ELF-1 (cell line): ENCODE measurements at places on chromosomes 2 and 18.

- no peak for DNase-seq
These were observed 166.3 kb upstream of the HDAC4 start for GRCh38 chr2:239566995-239567568.

- DNase-seq: no peak
These were observed 245.1 kb downstream of the NEDD4L start for GRCh38 chr18:58288921-58289797.

DNA sequence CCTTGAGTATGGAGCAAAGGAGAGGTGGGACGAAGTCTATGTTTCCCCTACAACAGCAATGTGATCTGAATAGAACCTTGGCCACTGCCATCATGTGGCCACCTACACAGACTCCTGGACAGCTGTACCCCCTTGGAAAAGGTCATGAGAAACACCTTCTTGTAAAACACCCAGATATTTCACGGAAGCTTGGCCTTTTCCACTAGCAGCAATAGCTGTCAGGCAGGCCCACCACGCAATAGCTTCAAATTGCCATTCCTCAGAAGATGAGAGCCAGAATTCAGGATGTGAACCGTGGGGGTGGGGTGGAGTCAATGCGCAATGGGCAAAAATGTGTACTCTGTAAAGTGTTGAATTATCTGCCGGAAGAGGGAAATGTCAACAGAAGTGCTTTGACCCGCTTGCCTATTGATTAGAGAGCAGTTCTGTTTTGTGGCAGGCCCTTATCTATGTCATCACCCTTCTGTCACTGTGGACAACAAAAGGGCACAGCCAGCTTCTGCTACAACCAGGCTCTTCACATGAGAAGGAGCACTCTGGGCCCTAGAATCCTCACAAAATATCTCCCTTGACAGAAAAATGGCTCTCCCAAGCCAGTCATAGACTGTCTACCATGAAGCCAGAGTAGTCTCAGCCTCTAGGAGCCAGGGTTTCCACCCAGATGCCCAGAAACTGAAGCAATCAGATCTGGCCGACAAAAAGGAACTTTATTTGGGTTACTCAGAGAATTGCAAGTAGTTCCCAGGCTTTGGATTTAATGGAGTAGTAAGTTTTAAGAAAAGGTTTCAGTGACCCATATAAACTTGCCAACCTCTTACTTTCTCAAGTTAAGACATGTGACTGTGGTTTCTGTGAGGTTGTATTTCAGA lies 9.5 kb downstream of the INPP1 start:
- DNase-seq: no peak

GRCh38 chr2:38948995-38949394 lies 59.3 kb downstream of the ARHGEF33 start:
- no peak for DNase-seq

DNA sequence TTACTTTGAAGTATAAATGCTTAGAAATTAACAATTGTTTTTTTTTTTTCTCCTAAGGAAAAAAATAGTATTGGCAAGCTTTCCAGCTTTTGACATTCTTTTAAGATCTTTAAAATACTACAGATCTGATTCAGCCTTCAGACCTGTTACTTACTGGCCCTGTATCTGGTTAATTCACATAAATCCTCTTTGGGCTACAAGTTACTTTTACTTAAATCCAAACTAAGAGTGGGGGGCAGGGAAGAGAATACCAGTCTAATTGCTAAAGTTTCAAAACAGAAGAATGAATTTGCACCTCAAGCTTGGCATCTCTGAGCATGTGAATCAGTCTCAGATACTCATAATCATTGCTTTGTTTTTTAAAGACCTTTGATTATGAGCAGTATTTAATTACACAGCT lies 386.3 kb downstream of the PARD3B start:
- no peak for DNase-seq

DNA sequence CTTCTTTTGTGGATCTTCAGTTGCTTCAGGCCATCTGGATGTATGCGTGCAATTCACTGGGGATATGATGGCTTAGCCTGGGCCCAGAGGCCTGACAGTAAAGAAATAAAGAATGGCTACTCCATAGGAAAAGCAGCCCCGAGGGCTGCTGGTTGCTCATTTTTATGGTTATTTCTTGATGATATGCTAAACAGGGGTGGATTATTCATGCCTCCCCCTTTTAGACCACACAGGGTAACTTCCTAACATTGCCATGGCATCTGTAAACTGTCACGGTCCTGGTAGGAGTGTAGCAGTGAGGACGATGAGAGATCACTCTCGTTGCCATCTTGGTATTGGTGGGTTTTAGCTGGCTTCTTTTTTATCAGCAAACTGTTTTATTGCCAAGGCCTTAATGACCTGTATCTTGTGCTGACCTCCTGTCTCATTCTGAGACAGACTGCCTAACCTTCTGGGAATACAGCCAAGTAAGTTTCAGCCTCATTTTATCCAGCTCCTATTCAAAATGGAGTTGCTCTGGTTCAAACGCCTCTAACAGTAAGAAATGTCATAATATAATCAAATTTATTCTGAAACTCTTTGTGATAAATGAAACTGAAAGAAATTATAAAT lies 60.5 kb downstream of the DSEL start:
- peak; percentile 73 for DNase-seq

DNA sequence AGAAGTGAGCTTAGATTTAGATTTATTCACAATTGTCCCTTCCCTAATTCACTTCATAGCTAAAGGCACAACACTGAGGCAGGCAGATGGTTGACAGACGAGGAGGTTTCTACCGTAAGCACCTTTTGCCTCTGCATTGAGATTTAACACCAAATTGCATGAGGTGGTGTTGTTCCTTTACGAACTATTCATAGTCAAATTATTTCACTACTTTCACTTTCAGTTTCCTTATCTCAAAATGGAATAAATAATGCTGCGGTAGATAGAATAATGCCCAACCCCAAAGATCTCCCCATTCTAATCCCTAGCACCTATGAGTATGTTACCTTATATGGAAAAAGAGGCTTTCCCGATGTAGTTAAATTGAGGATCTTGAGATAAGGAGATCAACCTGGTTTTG lies 58.9 kb upstream of the LINC00305 start:
- no peak for DNase-seq

DNA sequence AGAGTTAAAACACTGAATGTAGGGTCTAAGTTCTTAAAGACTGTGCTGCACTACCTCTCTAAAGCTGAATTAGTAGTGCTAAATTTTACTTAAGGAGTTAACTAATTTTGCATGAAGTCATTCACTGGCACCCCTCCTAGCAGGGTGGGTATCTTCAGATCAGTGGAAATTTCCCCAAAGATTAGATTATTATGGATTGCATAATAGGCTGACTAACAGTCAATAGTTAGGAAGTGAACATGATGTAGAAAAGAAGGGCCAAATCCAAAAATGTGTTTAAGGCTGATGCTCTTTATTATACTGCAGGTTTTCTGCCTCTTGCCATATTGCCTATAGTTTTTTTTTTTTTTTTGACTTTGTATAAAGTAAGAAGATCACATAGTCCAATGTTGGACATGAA lies 5.2 kb downstream of the ZNF638 start:
- no peak for DNase-seq

DNA sequence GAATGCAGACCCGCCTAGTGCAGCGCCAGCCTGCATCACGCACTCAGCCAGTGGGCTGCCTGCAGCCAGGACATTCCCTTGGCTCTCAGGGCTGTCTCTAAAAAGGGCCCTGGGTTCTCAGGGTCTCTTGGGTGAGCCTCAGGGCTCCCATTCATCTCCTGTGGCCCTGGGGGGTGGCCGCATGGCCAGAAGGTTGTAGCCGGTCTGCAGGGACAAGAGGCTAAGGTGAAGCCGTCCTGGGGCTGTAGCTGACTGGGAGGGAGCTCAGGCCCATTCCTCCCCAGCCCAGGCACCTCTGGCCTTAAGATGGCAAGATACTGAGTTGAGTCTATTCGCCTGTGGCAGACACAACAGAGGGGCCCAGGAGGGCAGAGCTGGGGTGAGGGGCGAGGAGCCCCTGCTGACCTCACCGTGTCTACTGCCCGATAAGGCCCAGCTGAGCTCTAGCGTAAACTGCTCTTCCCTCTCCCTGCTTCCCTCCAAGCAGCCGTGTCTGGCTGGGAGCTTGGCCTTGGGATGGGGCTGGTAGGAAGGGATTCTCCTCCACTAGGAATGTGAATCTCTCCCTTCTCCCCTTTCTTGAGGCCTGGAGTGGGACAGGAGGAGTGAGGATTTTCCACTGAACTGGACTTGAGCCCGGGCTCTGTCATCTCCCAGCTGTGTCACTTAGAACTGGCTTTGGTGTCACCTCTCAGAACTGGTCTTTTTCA lies 37.9 kb downstream of the INHBB start:
- DNase-seq: no peak

GRCh38 chr18:34548120-34548972 lies 161.8 kb upstream of the DTNA start:
- DNase-seq: no peak

GRCh38 chr2:197239434-197239833 lies 71.1 kb downstream of the ANKRD44 start:
- no peak for DNase-seq

GRCh38 chr2:96727431-96727830 lies 12.4 kb downstream of the LMAN2L start:
- DNase-seq: no peak

GRCh38 chr2:79669714-79670113 lies 156.9 kb downstream of the CTNNA2 start:
- DNase-seq: no peak

GRCh38 chr2:181527058-181527457 lies 69.9 kb downstream of the ITGA4 start:
- DNase-seq: no peak

DNA sequence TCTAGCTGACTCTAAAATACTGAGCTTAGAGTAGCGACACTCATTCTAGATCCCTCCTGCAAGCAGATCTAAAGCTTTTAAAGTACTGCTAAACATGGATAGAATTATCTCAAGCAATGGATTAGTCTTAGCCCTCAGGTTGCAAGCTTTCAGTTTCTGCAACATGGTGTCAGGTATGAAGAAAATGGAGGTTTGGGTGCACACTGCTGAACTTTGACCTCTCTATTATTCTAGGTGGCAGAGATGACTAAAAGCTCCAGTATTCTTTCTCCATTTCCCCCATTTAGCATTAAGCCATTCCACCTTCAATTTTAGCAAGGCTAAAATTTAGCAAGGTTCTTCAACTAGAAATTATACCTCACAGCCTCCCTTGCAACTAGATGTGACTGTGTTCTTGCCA lies 117.0 kb downstream of the CACNB4 start:
- DNase-seq: no peak

- peak; percentile 57 for DNase-seq
These were observed 63.7 kb downstream of the UXS1 start for GRCh38 chr2:106130251-106130998.

DNA sequence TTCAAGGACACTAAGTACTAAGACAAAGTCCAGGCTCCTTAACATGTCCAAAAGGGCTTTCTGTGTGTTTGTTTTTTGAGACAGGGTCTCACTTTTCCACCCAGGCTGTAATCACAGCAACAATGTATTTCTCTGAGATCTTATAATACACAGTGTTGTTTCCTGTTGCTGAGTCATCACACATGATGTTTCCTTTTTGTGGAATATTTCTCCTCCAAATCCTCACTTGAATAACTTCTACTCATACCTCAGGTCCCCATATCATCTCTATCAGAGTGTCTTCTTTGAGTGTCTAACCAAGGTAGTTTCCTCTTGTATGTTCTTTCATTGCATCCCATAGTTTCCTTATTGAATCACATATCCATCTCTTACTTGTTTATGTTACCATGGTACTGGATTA lies 632.0 kb upstream of the PIK3C3 start:
- DNase-seq: no peak
